ENCODE measurements at places on chromosomes 1 and 21.

DNA sequence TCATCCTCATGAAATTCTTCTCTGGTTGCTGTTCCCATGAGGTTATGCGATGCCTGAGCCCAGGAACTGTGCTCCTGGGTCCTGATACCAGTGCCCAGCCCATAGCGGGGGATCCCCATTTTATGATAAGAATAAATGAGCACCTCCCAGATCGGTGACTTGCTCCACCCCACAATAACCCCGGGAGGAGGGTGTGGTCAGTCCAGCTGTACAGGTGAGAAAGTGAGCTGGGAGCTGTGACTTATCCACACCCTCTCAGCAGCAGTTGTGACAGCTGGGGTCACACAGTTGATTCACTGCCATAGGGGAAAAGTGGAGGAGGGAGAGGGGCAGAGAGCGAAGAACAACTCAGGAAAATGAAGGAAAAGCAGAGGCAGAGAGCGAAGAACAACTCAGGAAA lies 33.4 kb downstream of the OR2G3 start:
- DNase-seq, result no peak

GRCh38 chr1:57615956-57616355 lies 192.1 kb upstream of the DAB1 start:
- no peak for DNase-seq

DNA sequence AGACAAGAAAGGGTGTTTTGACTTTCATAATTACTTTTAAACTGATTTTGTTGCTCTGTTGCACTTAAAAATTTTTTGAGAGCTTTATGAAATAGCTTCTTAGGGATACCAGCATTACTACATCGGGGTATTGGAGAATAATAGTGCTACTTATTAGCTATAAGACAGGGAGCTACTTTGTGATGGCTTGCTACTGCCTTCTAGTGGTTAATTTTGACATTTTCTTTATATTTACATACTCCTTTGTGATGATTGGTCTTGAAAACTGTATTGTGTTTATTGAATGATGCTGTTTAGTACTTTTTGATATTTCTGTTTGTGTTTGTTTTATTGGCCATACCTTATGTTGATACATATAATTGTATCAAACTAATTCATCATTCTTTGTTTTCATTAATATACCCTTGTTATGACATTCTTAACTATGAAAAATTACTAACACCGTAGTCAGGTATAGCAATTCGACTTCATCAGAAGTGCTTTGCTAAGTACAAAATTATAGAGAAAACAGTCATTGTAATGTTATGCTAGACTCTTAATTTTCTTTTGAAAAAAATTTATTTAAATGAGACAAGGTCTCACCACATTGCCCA lies 85.5 kb downstream of the CLIC4 start:
- DNase-seq, result peak; percentile 48

GRCh38 chr1:240619906-240620621 lies 8.1 kb upstream of the GREM2 start:
- DNase-seq, result no peak

GRCh38 chr1:1598051-1598719 lies 1.8 kb downstream of the FNDC10 start:
- no peak for DNase-seq

DNA sequence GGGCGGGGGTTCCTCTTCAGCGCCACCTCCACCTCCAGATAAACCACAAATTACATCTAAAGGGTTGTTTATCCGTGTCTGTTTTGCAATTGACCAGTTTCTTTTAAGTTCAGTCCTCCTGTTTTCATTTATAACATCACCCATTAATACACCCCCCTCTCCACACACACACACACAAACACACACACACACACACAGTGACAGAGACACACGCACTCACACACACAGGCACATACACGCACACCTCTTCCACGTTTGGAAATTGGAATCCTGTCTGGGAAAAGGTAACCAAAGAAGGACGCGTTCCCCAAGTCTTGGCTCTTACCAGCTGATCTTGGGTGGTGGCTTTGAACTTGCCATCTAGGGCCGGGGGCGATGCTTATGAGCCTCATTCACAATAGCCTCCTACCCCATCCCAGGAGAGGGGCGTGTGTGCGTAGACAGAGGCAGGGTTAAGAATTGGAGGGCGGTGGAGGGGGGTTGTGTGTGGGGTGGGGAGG lies 442 bp upstream of the CSMD2 start:
- DNase-seq, result no peak

GRCh38 chr21:17370263-17370662 lies 142.6 kb upstream of the CXADR start:
- no peak for DNase-seq

- DNase-seq, result no peak
Observed at GRCh38 chr1:3183411-3183810, 114.4 kb downstream of the PRDM16 start.

- peak; percentile 35 for DNase-seq
Observed at GRCh38 chr1:207866471-207867135, 44.3 kb downstream of the CD34 start.

DNA sequence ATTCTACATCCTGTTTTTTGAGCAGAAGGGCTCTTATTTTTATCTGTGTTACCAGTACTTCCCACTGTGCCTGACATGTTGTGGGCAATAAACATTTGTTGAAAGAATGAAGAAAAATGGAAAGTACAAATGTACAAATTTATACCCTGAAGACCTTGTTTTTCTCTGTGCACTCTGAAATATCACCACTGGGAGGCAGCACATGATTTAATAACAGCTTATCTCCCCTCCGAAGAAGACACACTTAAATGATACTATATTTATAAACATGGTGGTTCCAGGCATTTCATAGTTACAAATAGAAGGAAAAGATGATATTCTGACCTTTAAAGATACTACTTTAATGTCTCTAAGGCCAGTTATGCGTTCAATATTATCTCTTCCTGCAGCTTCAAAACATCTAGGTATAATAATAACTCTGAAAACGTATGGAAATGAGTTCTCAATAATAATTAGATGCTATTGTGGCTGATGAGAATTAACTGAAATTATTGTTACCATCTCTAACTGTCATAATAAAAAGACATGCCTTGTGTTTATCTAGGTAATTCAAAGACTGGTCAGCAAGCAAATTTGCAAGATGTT lies 12.8 kb downstream of the DYNLT5 start:
- peak; percentile 64 for DNase-seq

- DNase-seq, result no peak
Observed at GRCh38 chr1:67213948-67214347, 47.7 kb downstream of the IL23R start.

DNA sequence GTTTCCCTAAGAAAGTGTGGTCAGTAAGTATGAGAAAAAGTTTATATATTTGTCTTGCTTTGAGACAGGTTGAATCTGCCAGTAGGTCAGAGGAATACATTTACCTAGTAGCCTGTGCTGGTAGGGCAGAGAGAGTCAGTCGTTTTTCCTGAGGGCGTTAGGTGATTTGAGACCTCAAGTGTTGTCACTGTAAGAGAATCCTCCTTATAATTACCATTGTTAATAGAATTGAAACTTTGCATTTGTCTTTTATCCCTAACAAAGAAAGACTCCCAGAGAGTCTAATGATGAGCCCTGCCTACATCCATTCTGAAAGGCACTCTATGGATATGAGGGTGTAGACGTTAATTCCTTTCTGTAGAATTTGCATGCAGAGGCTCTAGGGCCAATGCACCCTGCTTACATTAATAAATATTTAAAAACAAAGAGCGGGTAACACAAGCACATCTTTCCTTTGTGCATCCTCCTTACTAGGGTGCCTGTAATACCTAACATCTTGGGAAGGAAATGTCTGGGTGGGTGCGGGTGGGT lies 16.4 kb downstream of the PBX1 start:
- DNase-seq, result no peak

- no peak for DNase-seq
Observed at GRCh38 chr21:37763298-37763697, 153.0 kb downstream of the KCNJ6 start.

- no peak for DNase-seq
Observed at GRCh38 chr1:156832434-156832833, 15.8 kb upstream of the SH2D2A start.

DNA sequence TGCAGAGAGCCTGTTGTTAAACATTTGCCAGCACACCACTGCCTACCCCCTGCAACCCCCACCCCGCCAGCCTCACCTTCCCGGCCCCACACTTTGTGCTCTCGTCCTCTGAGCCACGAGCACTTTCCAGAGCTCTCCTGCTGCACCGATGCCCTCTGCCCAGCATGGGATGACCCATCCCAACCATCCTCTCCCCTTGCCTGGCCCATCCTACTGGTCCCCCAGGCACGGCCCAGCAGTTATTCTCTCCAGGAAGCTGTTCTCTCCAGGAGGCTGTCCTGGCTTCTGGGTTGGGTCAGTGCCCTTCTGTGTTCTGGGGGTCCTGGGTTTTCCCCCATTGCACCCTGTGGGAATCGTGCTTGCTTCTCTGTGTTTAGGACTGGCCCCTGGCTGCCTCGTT lies 60.1 kb upstream of the ABCG1 start:
- DNase-seq, result no peak

- no peak for DNase-seq
Observed at GRCh38 chr1:92329347-92330129, 30.7 kb downstream of the RPAP2 start.

GRCh38 chr1:155729031-155729898 lies 40.4 kb downstream of the DAP3 start:
- DNase-seq, result peak; percentile 57

GRCh38 chr1:153543736-153544135 lies 1.9 kb downstream of the S100A4 start:
- DNase-seq, result no peak

DNA sequence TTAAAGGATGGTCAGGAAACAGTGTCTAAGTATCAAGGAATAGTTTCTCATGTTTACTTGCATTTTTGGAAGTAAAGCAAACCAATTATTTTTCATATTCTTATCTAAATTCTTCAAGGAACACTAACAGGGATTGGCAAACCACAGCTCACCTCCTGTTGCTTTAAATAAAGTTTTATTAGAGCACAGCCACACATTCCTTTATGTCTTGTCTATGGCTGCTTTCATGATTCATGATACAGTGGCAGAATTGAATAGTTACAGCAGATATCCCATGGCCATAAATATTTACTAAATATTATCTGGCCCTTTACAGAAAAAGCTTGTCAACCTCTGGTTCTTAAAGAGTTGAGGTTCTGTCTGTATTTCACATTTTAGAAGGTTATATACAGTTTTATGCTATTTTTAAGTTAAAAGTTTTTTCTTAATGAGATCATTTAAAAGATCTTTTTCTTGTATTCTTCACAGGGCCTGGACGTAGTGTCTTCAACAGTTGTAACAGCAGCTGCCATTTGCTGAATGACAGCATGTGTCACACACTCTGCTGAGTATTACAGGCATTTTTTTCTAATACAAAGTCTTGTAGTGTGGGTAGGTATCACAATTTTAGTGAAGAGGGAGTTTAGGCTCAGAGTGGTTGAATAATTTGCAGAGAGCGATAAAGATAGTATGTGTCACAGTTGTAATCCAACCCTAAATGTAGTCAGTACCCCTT lies 2.6 kb downstream of the ZNF691 start:
- no peak for DNase-seq

- no peak for DNase-seq
Observed at GRCh38 chr1:157364612-157365011, 187.7 kb downstream of the FCRL5 start.

- DNase-seq, result no peak
Observed at GRCh38 chr1:181409981-181410380, 73.3 kb upstream of the CACNA1E start.

GRCh38 chr1:1567891-1568291 lies 6.8 kb downstream of the SSU72 start:
- no peak for DNase-seq

- no peak for DNase-seq
Observed at GRCh38 chr1:112074711-112075110, 85.2 kb upstream of the KCND3 start.

DNA sequence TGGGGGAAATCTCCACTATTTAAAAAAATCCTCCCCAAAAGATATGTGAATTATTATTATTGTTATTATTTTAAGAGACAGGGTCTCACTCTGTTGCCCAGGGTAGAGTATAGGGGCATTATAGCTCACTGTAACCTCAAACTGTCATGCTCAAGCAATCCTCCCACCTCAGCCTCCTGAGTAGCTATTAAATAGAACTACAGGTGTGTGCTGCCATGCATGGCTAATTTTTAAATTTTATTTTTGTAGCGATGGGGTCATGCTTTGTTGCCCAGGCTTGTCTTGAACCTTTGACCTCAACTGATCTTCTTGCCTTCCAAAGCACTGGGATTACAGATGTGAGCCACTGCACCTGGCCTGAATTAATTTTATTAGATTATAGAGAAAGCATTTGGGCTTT lies 116.8 kb downstream of the RABGAP1L start:
- no peak for DNase-seq

- no peak for DNase-seq
Observed at GRCh38 chr1:177862916-177863315, 106.9 kb downstream of the SEC16B start.

DNA sequence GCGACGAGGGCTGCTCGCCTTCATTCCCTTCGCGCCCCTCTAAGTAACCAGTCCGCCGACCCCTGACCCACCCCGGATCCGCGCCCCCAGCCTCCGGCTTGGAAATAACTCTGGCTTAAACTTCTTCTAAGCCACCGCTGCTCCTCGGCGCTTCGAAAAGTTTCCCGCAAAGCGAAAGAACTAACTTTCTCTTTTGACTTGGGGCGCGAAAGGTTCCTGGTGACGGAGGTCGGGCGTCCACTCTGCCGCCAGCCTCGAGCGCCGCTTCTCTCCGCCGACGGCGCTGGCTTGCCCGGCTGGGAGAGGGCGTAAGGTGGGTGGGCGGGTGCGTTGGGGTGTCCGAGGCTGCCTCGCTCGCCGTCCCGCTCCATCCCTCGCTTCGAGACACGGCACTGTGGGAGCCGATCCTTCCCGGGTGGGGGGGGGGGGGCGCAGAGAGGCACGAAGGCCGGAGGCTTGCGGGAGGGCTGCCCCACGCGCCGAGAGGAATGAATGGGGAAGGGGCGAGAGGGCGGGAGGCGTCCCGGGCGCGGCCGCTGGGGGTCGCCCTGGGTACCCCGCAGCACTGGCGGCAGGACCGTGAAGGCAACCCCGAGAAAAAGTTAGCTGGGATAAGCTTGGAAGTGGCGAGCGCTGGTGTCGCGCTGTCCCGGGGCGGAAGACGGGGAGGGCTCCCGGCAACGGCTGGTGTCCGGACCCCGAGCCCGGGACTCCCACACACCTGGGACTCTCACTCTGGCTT lies 569 bp downstream of the ATF3 start:
- DNase-seq, result peak; percentile 40

- peak; percentile 40 for DNase-seq
Observed at GRCh38 chr1:101237229-101237837, 514 bp downstream of the S1PR1 start.

DNA sequence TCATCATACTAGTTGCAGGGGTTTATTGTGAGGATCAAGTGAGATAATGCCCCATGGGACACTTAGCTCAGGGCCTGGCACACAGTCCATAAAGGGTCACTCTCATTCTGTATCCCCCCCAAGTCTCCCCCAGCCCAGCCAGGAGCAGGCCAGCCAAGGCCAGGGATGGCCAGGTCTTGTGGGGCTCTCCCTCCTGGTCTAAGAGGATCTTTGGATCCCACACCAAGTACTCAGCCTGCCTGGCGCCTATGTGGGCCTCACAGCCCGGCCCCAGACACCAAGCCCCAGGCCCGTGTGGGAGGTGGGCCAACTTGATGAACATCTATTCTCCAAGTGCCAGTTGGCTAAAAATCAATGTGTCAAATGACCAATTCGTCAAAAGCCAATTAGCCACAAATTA lies 117.8 kb downstream of the GLIS1 start:
- DNase-seq, result no peak

GRCh38 chr1:203512848-203513584 lies 19.1 kb downstream of the OPTC start:
- peak; percentile 96 for DNase-seq

All from AG08395 (cell line).